ENCODE measurements at places on chromosomes 12 and 14.
A peak's percentile ranks its signal among the peaks of the same experiment; 100 is the strongest.

- peak; percentile 40 for DNase-seq
These were observed 224.6 kb upstream of the CRY1 start for GRCh38 chr12:107317751-107318555.

DNA sequence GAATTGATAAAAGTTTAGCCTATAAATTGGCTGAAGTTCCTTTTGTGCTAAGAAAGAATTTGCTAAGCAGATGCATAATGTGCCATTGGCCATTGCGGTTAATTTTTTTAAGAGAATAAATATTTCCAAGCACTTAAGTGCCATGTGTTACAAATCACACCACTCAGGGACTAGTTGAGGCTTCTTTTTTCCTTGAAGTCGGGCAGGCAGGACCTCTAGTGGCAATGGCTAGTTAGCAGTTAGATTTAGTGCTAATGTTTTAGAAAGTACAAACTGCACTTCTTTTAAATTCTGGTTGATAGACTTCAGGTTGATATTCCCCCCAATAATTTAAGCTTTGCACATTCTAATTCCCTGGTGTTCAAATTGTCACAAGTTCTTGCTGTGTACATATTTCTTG, 294.3 kb downstream of the APAF1 start:
- DNase-seq: peak; percentile 35

DNA sequence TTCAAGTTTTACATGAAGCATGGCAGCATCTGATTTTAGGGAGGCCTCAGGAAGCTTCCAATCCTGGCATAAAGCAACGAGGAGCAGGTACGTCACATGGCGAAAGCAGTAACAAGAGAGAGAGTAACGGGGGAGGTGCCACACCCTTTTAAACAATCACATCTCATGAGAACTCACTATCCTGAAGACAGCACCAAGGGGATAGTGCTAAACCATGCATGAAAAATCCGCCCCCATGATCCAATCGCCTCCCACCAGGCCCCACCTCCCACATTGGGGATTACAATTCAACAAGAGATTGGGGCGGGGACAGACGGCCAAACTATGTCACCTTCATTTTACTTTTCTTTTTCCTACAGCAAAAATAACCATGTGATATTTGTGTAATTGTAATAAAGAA, 7.2 kb upstream of the MAP3K9 start:
- no peak for DNase-seq

DNA sequence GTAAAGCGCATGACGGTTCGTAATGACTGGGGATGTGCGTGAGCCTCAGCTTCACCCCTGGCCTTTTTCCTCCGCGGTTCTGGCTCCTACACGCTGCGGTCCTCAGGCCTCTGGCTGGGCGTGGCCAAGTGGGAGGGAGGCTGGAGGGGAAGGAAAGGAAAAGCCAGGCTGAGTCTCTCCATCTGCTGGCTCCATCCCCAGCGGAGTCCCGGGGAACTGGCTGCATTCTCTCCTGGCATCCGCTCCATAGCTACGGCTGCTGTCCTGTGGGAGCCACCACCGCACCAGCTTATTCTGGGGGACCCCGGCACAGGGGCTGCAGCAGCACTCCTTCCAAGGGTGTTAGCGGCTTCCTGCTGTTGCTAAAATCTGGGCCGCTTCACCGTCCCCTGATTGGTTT, 68.2 kb upstream of the SLC24A4 start:
- no peak for DNase-seq

GRCh38 chr12:101777978-101778377, 38.7 kb upstream of the SYCP3 start:
- DNase-seq: no peak

DNA sequence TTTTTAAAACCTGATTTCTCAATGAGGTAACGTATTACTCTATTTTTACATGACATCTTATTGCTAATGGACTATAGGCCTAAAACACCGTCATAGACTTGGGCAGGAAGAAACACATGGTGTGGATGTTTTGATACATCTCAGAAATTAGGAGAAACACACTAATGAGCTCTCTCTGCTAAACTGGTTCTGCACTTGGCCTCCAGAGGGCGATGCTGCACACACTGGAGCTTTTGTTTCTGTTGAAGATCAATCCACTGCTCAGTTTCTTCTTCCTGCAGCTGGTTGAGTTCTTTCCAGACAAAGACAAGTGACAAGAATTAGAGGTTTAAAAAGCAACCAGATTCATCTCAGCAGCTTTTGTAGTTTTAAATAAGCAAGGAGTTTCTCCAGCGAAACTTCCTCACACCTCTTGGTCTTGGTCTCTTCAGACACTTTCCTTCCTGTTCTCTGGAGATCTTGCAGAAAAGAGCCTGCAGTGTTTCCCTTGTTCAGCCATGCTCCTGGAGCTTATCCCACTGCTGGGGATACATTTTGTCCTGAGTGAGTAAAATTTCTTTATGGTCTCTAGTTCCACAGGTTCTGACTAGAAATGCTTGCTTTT, 178.5 kb upstream of the OR4E1 start:
- DNase-seq: no peak

- DNase-seq: no peak
These were observed 21.8 kb upstream of the KLRD1 start for GRCh38 chr12:10285919-10286318.

- no peak for DNase-seq
These were observed at the start of gene ATP2B1 for GRCh38 chr12:89708565-89709156. TSS of gene ATP2B1 (minus strand) at chr12:89708838. CDS start at chr12:89655886, 52,952 bp downstream.

- no peak for DNase-seq
These were observed 9.9 kb downstream of the HNF1A start for GRCh38 chr12:120988234-120988633.

- DNase-seq: no peak
These were observed 18.2 kb upstream of the CEBPE start for GRCh38 chr14:23137192-23137812.

DNA sequence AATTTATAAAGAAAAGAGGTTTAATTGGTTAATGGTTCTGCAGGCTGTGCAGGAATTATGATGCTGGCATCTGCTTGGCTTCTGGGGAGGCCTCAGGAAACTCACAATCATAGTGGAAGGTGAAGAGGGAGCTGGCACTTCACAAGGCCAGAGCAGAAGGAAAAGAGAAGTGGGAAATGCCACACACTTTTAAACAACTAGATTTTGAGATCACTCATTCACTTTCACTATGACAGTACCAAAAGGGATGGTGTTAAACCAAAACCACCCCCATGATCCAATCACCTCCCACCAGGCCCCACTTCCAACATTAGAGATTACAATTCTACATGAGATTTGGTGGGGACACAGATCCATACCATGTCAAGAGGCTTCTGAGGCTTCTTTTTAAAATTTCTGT, 62.6 kb downstream of the SLC38A4 start:
- no peak for DNase-seq

GRCh38 chr14:68148276-68148675, 328.7 kb downstream of the RAD51B start:
- DNase-seq: no peak

- peak; percentile 40 for DNase-seq
These were observed 69.9 kb upstream of the CNTN1 start for GRCh38 chr12:40622246-40622838.

DNA sequence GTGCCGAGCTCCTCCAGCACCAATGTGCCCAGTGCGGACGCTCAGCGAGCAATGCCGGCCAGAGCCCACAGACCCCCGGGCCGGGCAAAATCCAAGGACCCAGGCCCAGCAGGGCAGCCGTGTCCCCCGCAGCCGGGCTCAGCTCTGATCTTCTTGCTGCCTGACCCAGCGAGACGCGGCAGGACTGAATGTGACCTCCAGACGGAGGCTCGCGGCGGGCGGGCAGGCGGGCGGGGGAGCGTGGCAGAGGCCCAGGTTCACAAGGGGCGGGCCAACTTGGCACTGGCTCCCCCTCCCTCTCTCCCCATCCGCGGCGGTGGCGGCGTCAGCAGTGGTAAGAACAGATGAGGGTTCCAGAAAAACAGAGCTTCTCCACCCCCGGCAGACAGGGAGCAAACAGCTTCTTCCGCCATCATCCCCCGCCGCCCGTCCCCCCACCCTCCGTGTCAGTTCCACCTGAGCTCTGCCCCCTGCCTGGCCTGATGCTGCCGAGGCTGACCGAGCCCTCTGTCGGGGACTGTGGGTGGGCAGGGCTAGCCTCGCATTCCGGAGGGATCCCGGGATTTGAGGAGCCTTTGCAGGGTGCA, 94.3 kb downstream of the RFLNA start:
- no peak for DNase-seq

GRCh38 chr14:101022916-101023435, 119.5 kb upstream of the RTL1 start:
- no peak for DNase-seq

DNA sequence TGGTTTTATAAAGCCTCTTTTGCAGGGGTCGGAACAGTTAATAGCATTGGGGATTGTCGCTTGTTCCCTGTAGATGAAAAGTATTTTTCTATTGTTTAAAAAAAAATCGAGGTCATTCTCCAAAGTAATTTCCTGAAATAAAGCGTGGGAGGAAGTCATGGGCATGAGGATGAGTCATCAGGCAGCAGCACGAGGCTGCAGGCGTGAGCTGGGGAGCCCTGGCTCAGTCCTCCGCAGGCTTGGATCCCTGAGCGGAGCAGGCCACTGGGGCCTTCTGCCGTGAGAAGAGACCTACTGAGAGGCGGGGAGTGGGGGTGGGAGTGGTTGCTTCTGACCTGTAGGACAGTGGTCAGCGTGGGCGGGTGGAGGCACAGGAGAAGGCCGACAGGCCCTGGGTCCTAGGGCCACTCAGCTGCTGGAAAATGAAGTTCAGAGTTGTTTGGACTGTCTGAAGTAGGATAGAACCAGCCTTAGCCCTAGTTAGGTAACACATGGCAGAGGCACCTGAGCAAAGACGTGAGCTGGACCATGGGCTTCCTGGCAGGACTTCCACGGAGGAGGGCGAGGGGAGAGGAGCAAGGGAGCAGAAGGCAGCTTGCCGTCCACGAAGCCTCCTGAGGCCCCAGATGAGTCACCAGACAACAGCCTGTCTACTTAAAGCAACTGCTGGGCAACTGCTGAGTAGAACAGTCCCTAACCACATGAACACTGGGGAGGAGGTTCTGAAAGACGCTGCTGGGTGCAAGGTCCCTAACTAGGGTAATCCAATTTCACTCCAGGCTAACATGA, 21.1 kb upstream of the LGALS3 start:
- DNase-seq: peak; percentile 50

- DNase-seq: no peak
These were observed 236.5 kb downstream of the GXYLT1 start for GRCh38 chr12:41908206-41908605.

DNA sequence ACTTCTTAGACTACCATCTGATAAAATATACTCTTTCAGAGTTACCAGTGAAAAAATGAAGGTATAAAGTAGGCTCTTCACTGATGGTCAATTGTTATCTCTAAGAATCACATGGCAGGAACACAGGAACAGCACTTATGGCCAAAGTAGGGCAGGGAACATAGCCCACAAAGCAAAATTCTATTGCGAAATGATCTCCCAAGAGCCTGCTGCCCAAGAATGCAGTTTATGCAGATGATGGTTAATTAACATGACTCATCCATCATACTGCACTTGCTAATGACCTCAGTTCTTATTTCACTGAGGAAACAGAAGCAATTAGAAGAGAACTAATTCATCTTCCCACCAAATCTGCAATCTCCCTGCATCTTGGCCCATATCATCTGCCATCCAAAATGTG, 133.8 kb downstream of the SLC2A13 start:
- no peak for DNase-seq

GRCh38 chr14:42459171-42459685, 852.6 kb downstream of the LRFN5 start:
- no peak for DNase-seq

DNA sequence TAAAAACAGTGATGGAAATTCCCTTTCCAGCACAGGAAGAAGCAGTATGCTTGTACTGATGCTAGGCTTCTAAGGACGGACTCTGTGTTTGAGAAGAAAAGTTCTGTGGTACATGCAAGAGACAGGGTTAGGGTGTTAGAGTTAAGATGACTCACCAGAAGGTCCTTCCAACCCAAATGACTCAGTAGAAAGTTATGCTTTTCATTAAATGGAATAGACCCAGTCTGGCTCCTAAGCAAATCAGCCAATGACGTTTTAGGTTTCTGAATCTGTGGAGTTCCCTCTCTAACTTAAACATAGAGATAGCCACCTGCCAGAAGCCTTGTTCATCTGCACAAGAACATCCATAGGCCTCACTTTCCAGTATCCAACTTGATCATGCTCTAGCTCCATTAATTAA, 5.7 kb downstream of the PTHLH start:
- peak; percentile 98 for DNase-seq

GRCh38 chr14:91835920-91836843, 31.2 kb downstream of the TC2N start:
- no peak for DNase-seq

GRCh38 chr12:66279123-66279712, 23.1 kb upstream of the HELB start:
- no peak for DNase-seq

DNA sequence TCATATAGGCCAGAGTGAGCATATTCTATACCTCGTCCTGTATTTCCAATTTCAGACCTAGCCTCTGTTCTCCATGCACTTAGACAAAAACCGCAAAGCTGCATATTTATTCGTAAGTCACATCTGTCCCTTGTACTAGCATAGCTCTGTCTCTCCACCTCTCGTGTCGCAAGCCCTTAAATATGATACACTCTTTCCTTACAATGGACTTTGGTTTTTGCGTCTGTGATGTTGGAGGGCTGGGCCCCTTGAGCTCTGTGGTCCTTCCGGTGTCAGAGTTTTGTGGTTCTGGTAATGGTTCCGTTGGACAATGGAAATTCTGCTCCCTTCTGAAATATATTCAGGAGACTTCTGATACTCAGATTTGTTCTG, 11.3 kb downstream of the PRKCH start:
- no peak for DNase-seq

DNA sequence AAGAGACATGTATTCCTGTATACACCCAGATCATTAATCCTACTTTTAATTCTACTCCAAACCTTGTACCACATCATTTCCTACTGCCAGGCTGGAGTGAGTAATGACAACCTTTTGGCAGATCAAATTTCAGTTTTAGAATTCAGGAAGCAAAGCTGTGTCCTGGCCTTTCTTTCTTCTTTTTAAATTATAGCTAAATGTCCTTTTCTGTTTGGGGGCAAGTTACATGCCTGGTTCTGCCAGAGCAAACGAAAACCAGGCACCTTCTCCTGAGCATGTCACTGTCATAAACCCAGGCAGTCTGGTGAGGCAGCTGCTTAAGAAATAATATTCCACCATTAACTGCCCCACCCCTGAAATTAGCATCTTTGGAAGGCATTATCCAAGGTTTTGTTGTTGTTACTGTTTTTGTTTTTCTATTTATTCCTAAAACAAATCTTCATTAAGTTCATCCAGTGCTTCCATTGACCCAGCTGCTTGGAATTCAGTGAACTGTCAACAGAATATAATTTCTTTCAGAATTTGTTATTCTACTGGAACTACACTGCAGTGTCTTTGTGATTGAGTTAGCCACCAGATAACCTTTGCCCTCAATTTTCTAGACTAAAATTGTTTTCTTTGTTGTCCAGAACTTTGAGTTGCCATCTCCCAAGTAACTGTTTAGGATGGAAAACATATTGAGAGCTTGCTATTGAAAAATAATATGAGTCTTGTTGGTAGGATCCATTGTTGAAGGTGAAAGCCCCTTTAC, 33.2 kb downstream of the SAMD4A start:
- DNase-seq: peak; percentile 30

Measured in SW 1271 (cell line).